ENCODE measurements at places on chromosomes 16 and 17.

- DNase-seq, result no peak
Measured at GRCh38 chr16:68370581-68371275, 59.9 kb downstream of the PRMT7 start.

DNA sequence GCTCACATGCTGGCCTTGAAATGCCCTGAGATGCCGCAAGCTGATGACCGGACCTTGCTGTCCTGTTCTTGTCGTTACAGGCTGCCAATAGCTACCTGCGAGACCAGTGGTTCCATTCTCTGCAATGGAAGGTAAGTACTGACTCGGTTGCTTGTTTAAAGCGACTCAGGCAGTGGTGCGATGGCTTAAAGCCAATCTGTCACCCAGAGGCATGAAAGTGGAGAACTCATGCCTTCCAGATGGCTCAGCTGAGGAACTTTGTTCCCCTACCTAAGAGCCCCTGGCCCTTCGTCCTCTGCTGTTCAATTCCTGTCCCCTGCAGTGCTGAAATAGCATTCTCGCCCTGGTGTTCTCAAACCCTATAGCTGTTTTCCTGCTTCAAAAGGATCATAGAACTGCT is 158.3 kb upstream of the PLCG2 start:
- DNase-seq, result no peak

DNA sequence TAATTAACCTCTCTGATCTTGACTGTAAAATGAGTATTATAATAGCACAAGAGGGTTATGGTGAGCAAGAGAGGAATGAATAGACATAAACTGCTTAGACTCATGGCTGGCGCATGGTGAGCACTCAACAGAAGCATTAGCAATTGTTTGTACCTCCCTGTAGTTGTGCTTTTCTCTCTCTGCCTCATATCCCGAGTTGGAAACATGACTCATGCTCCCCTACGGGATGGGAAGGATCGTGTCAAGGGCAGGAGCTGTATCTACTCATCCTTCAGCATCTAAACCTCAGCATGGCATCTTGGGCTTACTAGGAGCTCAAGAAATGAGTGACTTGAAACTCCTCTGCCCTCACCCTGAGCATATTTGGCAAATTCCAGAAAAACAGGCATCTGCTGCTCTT is 299.6 kb downstream of the MAP2K4 start:
- DNase-seq, result no peak

GRCh38 chr17:18994631-18995030 is 9.9 kb downstream of the FAM83G start:
- no peak for DNase-seq

DNA sequence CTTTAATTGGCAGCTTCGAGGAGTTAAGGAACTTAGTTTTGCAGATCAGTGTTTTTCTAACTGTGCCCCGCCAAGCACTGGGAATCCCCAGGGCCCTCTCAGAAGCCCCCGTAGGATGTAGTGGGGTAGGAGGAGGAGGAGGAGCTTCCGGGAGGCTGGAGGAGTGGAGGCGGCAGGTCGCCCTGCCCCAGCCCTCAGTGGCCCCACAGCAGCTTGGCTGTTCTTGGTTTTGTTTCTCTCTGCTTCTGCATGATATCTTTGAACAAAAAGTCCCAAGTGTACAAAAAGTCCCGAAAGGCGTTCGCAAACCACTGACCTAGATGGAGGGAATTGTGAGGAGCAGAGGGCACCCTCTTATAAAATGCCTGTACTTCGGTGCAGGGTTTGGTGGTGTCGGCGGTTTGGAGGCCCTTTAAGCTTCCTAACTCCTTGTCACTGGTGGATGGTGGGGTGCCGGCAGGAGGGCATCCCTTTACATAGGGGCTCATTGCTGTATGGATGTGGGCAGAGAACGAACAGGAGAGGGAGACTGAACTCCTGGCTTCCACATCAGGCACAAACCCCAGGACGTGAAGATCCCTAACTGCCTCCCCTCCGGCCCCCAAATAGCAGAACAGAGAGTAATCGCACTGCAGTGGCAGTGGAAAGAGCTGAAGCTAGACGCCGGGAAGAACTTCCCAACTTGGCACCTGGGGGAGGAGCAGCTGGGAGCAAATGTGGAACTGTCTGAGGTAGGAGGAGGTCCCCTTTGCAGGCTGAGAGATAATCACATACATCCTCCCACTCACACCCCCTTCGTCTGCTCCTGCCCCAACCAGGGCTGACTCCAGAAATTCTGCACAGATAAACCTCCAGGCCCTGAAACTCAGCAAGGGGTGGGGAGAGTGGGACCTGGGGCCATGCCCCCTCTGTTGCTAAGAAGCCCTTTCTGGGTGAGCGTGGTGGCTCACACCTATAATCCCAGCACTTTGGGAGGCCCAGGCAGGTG is 20.1 kb downstream of the EPOP start:
- DNase-seq, result no peak

- DNase-seq, result no peak
Measured at GRCh38 chr17:3956327-3956957, 7.8 kb downstream of the ATP2A3 start.

- DNase-seq, result no peak
Measured at GRCh38 chr17:4679658-4680057, 24.3 kb downstream of the PELP1 start.

DNA sequence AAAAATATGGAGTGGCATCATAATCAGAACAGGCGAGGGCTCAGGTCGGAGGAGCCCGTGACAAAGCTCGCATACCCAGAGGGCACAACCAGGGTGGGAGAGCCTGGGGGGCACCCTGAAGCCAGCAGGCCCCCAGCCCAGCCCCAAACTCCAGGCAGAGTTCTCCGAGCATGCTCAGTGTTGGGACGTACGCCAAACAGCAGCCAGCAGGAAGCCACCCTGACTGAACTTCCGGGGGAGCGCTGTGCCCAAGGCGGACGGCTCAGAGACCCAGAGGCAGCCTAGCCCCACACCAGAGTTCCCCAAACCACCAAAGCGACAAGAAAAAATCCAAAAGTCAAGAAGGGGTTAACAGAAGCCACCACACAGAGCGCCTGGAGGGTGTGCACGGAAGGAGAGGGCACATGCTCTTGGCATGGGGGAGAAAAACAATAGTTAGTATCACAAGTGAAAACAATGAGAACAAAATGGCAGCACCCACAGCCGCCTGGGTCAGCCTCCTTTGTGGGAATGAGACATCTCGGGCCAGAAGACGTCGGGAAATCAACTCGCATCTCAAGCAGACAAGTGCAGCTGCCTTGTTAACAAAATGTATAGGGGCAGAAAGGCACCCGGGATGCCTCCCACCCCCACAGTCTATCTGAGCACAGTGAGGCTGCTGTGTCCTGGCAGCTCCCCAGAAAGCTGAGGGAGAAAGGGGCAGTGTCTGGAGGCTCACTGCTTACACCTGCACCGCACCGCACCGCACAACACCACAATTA is 11.9 kb downstream of the EXOC7 start:
- no peak for DNase-seq

GRCh38 chr16:80851831-80852230 is 47.4 kb upstream of the CDYL2 start:
- no peak for DNase-seq

- no peak for DNase-seq
Measured at GRCh38 chr17:1649844-1650501, at the start of gene RILP. Gene RILP (minus strand): TSS chr17:1649866. CDS start chr17:1649804, 62 bp downstream.

DNA sequence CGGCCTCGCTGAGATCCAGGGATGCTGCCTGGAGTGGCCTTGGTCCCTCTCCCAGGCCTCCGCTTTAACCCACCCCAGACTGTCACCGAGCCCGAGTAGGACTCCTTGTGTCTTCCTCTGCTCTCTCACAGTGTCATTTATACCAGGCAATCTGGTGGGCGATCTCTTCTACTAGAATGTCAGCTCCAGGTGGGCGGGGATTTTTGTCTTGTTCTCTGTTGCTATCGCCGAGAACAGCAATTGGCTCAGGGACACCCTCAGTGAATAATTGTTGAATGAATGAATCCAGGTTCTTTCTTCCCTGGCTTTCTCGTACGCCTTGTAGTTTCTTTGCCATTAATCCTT is 591 bp downstream of the DHX38 start:
- DNase-seq, result no peak

DNA sequence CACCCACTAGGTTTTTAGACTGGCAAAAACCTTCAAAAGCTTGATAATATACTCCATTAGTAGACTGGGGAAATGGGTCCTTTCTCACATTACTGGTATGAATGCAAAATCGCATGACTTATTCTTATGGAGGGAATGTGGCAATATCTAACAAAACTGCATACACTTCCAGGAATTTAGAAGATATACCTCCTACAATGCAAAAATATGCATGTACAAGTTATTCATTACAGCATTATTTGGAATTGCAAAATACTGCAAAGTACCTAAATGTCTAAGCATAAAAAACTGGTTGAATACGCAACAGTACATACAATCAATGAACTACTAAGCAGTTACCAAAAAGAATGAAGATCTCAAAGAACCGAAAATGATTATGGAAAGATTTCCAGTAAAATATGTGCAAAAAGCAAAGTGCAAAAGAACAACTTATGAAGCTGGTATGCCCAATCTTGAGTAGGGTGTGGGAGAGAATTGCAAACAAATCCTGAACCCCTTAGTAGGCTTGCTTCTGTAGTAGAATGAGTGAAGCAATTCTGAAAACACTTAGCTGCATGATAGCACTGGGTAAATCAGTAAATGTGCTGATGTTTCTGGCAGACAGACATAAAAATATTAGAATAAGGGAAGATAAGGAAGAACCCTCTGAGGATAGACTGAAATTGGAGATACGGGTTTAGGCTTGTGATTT is 180.1 kb downstream of the PARN start:
- DNase-seq, result no peak

DNA sequence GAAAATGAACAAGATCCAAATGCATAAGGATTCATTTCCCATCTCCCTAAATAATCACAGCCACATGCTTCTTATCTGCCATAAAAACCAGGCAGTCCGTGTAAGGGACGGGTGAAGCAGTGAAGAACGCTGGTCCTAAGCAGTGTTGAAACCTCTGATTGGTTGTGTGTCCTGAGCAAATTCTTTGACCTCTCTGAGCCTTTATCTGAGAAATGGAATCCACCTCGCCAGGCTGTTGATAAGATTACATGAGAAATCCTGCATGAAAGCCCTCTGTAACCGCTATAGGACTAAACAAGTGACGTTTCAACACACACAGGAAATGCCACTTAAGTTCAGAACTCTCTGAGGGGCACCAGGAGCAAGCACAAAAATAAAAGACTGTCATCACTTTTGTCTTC is 26.8 kb downstream of the GAS7 start:
- DNase-seq, result no peak

DNA sequence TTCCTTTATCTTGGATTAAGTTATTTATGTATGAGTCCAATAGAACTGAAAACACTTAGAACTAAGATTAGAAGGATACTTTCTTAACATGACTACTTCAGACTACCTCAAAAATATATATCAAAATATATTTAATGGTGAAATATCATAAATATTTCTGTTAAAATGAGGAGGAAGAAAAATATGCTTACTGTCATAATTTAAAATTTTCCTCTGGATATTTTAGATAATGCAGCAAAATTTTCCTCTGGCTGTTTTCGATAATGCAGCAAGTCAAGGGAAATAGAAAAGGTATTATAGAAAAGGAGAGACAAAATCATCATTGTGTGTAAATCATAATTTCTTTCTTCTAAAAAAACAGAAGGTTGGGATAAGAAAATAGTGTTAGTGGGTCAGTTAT is 263.3 kb downstream of the HS3ST3A1 start:
- DNase-seq, result no peak

- DNase-seq, result no peak
Measured at GRCh38 chr16:3771513-3771912, 54.2 kb upstream of the TRAP1 start.

DNA sequence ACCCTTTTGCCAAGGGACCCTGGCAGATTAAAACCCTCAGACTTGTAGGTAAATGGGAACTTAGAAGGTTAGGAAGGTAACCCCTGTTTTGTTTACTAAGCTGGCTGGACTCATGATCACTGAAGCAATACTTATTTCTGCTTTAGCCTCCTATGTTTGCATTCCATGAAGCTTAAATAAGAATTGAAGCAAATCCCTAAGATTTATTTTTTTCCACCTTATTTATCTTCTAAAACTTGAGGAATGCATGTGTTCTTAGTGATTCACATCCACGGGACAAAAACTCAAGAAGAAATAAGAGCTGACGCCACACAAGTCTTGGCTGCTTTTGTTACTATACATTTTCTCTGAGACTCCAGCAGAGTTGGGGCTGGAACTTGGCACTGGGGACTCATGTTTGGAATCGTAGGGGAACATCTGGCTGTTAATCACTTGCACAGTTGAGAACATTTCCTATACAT is 35.5 kb downstream of the CLUAP1 start:
- no peak for DNase-seq

DNA sequence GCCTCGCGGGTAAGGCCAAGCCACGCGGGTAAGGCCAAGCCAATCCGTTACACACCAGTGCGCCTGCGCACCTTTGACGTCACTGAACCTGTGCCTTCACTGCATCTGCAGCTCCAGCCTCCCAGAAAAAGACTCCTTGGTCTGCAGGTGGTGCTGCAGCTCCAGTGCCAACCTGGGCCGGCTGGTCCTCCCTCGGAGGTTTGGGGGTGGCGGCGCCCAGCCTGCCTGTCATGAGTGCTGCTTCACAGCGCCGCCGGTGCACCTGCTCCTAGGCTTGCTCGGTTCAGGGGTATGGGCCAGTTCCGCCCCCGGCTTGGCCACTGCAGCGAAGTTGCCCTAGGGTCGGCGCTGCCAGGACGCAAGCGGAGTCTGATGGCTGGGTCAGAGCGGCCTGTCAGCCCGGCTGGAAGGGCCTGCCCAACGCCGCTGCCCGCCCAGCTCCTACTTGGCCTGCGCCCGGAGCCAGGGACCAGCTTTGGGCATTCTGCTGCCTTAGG is 146.6 kb downstream of the USP22 start:
- DNase-seq, result no peak

GRCh38 chr16:19938536-19938935 is 53.9 kb upstream of the GPRC5B start:
- DNase-seq, result no peak

GRCh38 chr16:81987121-81987520 is 24.1 kb downstream of the SDR42E1 start:
- DNase-seq, result no peak

- peak; percentile 96 for DNase-seq
Measured at GRCh38 chr17:29084541-29085146, 41.7 kb downstream of the PIPOX start.

- DNase-seq, result no peak
Measured at GRCh38 chr17:11330826-11331225, 89.8 kb downstream of the SHISA6 start.

GRCh38 chr16:9270941-9271340 is 179.5 kb downstream of the HAPSTR1 start:
- DNase-seq, result no peak

GRCh38 chr16:56916571-56917403 is 15.2 kb upstream of the HERPUD1 start:
- no peak for DNase-seq
